SJCRH30 (cell line): ENCODE measurements at places on chromosomes 13 and 19. TPM values are rescaled to one million over a fixed set of nuclear protein-coding genes. Genes with fewer than 3 reads are reported as not detected.

DNA sequence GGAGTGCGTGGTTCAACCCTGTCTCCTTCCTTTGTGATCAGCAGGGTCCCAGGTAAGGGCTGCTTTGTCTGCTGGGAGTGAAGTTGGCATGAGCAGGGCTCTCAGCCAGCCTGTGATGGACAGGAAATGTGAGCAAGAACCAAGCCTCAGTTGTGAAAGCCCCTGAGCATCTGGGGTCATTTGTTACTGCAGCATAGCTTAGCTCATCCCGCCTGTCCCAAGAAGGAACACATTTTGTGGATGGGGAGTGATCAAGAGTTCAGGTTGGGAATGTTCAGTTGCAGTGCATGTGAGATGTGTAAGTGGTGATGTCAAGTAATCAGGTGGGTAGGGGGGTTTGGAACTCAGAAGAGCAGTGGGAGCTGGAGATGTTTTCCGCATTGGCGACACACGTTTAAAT lies 152.4 kb downstream of the DPF1 start:
- H3K27me3 ChIP-seq = no peaks in the 10 kb centered on the region
- no peak overlapping the region for H3K27ac ChIP-seq
- peaks cover 4% of the 10 kb centered on the region; the same call in 1 of the 2 replicates for H3K4me1 ChIP-seq
- DNase-seq = no peak
- H3K4me3 ChIP-seq = no peak overlapping the region

GRCh38 chr19:6048793-6049405 lies 61.4 kb downstream of the RFX2 start:
- no peak overlapping the region for H3K4me3 ChIP-seq
- H3K27me3 ChIP-seq = no peaks in the 10 kb centered on the region
- peak; percentile 60 for DNase-seq
- no peaks in the 10 kb centered on the region for H3K4me1 ChIP-seq
- no peak overlapping the region for H3K27ac ChIP-seq
- no peaks in the 10 kb centered on the region for H3K36me3 ChIP-seq

DNA sequence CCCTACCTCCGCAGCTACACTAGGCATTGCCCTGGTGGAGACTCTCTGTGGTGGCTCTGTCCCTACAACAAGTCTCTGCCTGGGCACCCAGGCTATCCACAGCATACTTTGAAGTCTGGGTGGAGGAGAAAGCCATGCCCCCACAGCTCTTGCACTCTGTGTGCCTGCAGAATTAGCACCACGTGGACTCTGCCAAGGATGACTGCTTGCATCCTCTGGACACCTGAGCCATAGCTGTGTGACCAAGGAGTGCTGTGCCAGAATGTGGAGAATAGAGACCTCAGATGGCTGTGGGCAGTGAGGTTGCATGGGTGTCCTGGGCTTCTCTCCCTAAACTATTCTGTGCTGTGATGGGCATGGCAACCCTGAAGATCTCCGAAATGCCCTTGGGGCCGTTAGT lies 21.2 kb upstream of the MCF2L start:
- H3K27ac ChIP-seq = no peak overlapping the region
- H3K4me1 ChIP-seq = no peaks in the 10 kb centered on the region
- no peak for DNase-seq
- H3K36me3 ChIP-seq = no peaks in the 10 kb centered on the region
- no peak overlapping the region for H3K4me3 ChIP-seq

DNA sequence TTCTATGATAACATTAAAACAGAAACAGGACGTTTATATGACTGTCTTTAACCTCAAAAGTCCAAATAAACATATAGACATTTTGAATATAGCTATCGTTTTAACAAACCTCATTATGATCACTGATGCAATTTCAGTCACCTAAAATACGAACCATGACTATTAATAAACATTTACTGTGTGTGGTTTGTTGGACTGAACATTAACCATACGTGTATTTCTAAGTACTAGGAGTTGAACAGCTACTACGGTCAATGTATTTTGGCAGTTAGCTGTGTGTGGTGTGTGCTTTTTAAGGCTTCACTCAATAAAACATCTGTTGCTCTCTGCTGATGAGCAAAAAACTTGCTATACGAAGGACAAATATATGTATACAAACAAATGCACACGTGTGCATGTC lies 281.4 kb downstream of the ABCC4 start:
- peaks cover 7% of the 10 kb centered on the region for H3K36me3 ChIP-seq
- H3K4me3 ChIP-seq = no peak overlapping the region
- DNase-seq = no peak

DNA sequence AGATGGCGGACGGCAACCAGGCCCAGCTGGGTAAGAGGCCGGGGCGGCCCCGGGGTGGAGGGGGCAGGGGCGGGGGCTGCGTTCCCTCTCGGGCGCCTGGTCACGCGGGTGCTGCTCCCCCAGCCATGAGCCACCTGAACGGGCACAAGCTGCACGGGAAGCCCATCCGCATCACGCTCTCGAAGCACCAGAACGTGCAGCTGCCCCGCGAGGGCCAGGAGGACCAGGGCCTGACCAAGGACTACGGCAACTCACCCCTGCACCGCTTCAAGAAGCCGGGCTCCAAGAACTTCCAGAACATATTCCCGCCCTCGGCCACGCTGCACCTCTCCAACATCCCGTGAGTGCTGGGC lies 11.1 kb downstream of the PTBP1 start:
- no peak overlapping the region for H3K4me3 ChIP-seq
- H3K36me3 ChIP-seq = peaks cover 80% of the 10 kb centered on the region
- H3K27me3 ChIP-seq = no peaks in the 10 kb centered on the region
- no peaks in the 10 kb centered on the region for H3K4me1 ChIP-seq
- no peak for DNase-seq

GRCh38 chr13:110047496-110047895 lies 259.5 kb downstream of the COL4A1 start:
- H3K4me1 ChIP-seq = no peaks in the 10 kb centered on the region
- H3K27me3 ChIP-seq = no peaks in the 10 kb centered on the region
- H3K36me3 ChIP-seq = no peaks in the 10 kb centered on the region
- H3K4me3 ChIP-seq = no peak overlapping the region
- H3K27ac ChIP-seq = no peak overlapping the region

DNA sequence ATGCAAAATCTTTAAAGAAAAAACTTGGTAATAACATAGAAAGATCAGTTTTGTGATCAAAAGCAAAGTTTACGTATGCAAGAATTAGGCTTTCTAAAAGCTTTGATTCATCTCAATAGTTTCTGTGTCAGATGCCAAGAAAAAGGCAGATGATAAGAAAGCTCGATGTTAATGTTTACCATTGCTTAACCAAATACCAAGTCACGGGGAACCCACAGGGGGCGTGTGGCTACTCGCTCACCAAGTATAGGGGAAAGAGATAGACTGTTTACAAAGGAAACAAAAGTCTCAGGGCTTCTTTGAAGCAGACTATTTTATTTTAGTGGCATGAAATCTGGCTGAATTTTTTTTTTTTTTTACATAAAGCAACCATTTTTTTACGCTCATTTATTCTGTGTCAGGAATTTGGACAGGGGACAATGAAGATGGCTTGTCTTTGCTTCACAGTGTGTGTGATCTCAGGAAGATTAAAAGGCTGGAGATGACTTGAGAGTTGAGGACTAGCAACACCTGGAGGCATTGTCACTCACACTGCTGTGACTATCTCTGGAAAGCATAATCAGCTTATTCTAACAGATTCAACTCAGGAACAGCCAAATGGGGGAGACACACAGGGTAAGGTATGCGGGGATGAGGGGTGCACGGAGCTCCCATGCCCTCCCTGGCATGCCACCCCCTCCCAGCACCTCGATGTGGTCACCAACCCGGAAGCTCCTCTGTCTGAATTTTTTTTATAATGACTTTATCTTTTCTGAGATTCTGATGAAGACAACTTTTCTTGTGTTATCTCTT lies 24.9 kb downstream of the RCBTB1 start:
- no peak for DNase-seq
- H3K27ac ChIP-seq = no peak overlapping the region

DNA sequence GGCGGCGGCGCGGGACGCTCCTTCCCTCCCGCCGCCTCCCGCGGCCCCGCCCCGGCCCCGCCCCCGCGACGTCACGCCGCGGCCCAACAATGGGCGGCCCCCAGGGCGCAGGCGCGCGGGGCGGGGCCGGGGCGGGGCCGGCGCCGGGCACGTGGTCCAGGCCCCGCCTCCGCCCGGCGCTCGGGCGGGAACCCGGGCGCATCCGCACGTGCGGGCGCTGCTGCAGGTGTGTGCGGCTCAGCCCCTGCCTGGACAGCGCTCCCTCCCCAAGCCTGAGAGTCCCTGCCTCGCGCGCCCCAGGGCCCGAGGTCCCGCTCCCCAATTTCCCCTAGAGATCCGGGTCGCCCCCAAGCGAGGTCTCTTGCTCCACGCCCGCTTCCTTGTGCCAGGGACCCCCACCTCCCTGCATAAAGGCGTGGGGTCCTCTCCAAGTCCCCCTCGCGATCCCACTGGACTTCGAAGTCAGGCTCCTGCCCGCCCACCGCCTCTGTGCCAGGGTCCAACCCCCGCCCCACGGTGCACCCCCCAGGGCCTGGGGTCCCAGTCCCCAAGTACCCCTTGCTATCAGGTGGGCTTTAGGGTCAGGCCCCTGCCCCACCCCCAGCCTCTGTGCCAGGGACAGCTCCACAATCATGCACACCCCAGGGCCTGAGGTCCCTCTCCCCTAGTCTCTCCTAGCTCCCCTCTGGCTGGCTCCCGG lies at the start of gene MEX3D:
Gene MEX3D, minus strand, starts transcription at position 6 of the 700 bp plus-strand sequence. CDS start 267 bp downstream, outside the sequence.
- peak; percentile 67 for DNase-seq
- H3K36me3 ChIP-seq = 0 out of 2 replicates have a peak, but pooled peaks cover 5% of the 10 kb centered on the region
- peaks cover 3% of the 10 kb centered on the region for H3K4me1 ChIP-seq
- no peaks in the 10 kb centered on the region for H3K27me3 ChIP-seq
- H3K27ac ChIP-seq = peak within 1 kb of the TSS; percentile 88; the same call in 1 of the 2 replicates

GRCh38 chr19:44447916-44448674 lies at the start of gene ZNF229:
Gene ZNF229 (minus strand): TSS chr19:44448472. CDS start chr19:44442847, 5,625 bp downstream.
- no peaks in the 10 kb centered on the region for H3K36me3 ChIP-seq
- no peak within 1 kb of the TSS for H3K27ac ChIP-seq

- DNase-seq = no peak
- H3K4me1 ChIP-seq = no peaks in the 10 kb centered on the region
- H3K4me3 ChIP-seq = no peak overlapping the region
- H3K27ac ChIP-seq = no peak overlapping the region
- no peaks in the 10 kb centered on the region for H3K36me3 ChIP-seq
Observed at GRCh38 chr13:84136582-84136981, 254.3 kb upstream of the SLITRK1 start.

DNA sequence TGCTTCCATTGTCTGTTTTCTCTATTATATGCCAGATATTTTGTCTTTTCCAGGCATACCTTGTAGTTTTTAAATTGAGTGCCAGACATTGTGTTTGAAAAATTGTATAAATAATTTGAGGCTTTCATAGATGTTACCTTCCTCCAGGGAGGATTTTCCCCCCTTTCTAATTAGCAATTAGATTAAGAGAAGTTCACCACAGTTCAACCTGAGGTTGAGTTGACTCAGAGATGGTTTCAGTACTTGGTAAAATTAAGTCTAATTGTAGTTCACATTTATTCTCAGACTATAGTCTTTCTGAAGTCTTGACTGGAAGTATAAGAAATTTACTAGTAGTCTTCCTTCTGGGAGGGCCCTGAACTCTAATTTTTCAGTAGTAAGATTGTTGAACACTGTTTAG lies 104.1 kb upstream of the SCEL start:
- H3K27ac ChIP-seq = no peak overlapping the region
- no peaks in the 10 kb centered on the region for H3K27me3 ChIP-seq
- no peak for DNase-seq
- no peaks in the 10 kb centered on the region for H3K4me1 ChIP-seq
- H3K36me3 ChIP-seq = no peaks in the 10 kb centered on the region
- no peak overlapping the region for H3K4me3 ChIP-seq

- H3K27me3 ChIP-seq = no peaks in the 10 kb centered on the region
- H3K4me3 ChIP-seq = no peak overlapping the region
- no peak for DNase-seq
- H3K27ac ChIP-seq = no peak overlapping the region
Observed at GRCh38 chr19:38642176-38642575, 5.3 kb upstream of the ACTN4 start.

DNA sequence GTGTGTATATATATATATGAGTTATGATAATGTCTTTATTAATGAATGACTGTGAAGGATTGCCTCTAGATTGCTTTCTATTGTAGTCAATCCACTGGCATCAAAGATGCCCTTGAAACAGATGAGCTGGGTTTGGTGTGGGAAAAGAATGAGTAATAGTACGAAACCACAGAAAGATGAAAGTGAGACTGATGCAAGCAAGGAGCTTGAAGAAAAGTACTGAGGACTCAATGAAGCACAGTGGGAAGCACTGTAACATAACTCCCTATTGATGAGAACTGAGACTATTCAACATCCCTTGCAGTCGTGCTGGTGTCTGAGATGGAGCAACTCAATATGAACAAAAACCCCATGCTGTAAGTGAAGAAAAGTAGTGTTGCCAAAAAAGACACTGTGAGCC lies 1794.2 kb downstream of the SLITRK5 start:
- no peaks in the 10 kb centered on the region for H3K27me3 ChIP-seq
- H3K4me3 ChIP-seq = no peak overlapping the region
- DNase-seq = no peak
- no peaks in the 10 kb centered on the region for H3K36me3 ChIP-seq

- H3K27me3 ChIP-seq = no peaks in the 10 kb centered on the region
- H3K4me3 ChIP-seq = no peak overlapping the region
- peaks cover 11% of the 10 kb centered on the region; the same call in 1 of the 2 replicates for H3K36me3 ChIP-seq
- no peak overlapping the region for H3K27ac ChIP-seq
Observed at GRCh38 chr13:111232191-111232590, 88.3 kb upstream of the TEX29 start.

DNA sequence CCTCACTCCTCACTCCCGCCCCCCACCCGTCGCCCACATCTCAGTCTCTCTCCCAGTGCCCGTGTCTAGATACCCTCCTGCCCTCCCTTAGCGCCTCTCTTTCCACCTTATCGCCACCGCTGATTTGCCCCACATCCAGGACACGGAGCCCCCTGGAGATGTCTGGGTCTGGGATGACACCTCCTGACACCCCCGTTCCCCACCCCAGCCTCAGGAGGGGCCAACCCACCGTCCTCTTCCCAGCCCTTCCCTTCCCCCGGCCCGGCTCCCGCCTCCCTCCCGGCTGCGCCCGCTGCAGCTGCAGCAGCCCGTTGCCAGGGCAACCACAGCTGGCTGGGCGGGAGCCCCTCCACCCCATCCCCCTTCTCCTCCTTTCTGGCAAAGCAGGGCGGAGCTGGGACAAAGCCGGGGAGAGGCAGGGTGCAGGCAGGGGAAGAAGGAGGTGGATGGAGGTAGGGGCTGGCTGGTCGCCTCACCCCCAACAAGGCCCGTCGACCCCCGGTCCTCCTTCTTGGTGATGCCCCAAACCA lies 13.5 kb downstream of the DPF1 start:
- H3K27ac ChIP-seq = no peak overlapping the region
- peak; percentile 89 for DNase-seq
- H3K27me3 ChIP-seq = no peaks in the 10 kb centered on the region
- peak overlapping the region; percentile 40 for H3K4me3 ChIP-seq
- peaks cover under 1% of the 10 kb centered on the region; the same call in 1 of the 2 replicates for H3K36me3 ChIP-seq
- peaks cover 3% of the 10 kb centered on the region; the same call in 1 of the 2 replicates for H3K4me1 ChIP-seq

- no peak overlapping the region for H3K4me3 ChIP-seq
- no peaks in the 10 kb centered on the region for H3K4me1 ChIP-seq
- no peak for DNase-seq
Observed at GRCh38 chr13:110070046-110070445, 236.9 kb downstream of the COL4A1 start.

KIR3DL2 gene
- not detected in 2 replicates for total RNA-seq

PRODH2 gene
- total RNA-seq = not detected in 2 replicates

KASH5 gene
- total RNA-seq = not detected in 2 replicates

UBXN6 gene
- 37.9 and 41.4 TPM in 2 replicates for total RNA-seq

PGLYRP1 gene
- total RNA-seq = not detected in 2 replicates

CDX2 gene
- not detected in 2 replicates for total RNA-seq

ELSPBP1 gene
- not detected in 2 replicates for total RNA-seq
